ENCODE measurements at places on chromosomes 7 and 10.

DNA sequence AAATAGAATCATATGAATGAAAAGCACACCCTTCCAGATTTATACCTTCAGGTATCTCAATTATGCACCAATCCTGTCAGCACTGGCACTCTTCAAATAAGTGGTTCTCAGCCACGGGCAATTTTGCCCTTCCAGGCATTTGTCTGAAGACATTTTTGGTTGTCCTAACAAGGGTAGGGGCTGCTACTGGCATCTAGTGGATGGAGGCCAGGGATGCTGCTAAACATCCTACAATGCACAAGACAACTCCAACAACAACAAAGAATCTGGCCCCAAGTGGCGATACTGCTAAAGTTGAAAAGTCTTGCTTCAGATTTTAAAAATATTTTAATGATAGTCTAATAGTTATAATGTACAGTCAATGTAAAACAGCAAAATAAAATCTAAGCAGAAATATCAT lies 16.1 kb downstream of the CCDC186 start:
- DNase-seq, result no peak

GRCh38 chr7:91378131-91378530 lies 113.9 kb downstream of the FZD1 start:
- no peak for DNase-seq

DNA sequence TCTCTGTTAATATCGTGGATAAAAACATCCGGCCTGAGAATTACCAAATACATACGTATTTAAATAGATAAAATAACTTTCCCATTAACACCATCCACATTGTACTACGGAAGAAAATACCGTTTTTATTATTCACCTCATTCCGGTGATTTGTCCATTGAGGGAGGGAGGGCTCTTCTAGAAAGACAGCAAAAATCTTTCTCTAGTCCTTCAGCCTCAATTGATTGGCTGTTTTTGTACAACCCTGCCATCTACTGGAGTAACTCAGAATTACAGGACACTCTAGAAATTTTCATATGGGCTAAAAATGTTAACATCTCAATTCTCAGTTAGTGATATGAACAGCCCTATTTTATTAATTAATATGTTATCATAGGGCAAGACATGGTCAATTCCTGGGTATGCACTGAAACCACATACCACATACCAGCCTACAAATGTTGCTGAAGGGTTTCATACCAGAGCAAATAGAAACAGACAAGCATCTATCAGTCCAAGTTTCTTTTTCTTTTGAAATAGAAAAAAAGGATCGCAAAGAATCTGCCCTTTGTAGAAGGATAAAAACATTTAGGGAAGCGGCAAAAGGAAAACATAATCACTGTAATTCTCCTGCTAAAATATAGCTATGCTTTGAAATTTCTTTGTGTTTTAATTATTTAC lies 55.8 kb upstream of the CDCA7L start:
- no peak for DNase-seq

GRCh38 chr7:42673951-42674350 lies 237.9 kb downstream of the C7orf25 start:
- no peak for DNase-seq

DNA sequence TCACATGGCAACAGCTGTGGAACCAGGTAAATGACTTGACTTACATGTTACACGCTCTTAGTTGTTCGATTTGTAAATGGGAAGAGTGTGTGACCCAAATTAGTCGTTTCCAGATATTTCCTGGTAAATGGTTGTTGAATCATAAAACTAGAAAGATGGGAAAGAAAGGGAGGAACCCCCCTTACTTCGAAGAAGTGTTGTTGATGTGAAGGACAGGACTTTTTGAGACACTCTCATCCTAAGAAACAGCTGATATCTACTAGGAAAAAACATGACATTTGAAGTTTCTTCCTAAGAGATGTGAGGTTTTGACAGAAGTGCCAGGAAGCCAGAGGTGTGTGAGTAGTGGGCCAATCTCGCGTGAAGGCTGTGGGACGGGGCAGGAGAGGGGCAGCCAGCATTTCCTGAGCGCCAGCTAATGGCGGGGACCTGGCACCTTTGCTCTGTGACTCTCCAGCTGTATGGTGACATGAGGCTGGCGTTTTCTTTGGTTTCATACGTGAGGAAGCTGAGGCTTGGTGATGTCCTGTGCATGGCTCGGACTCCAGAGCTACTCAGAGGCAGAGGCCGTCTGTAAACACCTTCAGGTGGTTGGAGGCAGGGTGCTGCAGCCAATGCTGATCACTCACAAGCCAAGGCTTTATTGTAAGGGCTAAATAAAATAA lies 53.7 kb downstream of the IKZF1 start:
- no peak for DNase-seq

GRCh38 chr10:21946946-21947345 lies 56.6 kb downstream of the DNAJC1 start:
- no peak for DNase-seq

- DNase-seq, result peak; percentile 91
These were observed 518 bp upstream of the COMMD3 start for GRCh38 chr10:22315455-22316285.

DNA sequence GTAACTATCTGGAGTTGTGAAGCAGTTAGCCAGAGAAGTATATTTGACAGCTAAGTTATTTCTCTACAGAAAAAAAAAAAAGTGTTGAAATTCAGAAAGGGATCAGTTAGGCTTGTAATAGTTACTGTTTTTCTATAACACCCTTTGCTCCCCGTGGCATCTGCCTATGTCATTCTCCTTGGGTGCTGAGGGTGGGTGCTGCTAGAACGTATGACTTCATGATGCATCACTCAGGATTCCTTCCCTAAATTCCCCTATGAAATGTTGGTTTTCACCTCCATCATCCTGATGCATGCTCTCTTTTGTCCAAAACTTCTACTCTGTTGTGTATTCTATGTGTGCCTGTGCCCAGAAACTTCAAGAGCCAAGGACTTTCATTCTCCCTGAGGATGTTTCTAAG lies 536.4 kb downstream of the GRM8 start:
- DNase-seq, result no peak

GRCh38 chr10:85138046-85138445 lies 809.7 kb downstream of the CCSER2 start:
- no peak for DNase-seq

GRCh38 chr10:59702347-59702746 lies 7.3 kb downstream of the SLC16A9 start:
- DNase-seq, result no peak

- DNase-seq, result peak; percentile 71
These were observed 52.7 kb upstream of the FAM20C start for GRCh38 chr7:139561-140243.

- DNase-seq, result no peak
These were observed 396.9 kb upstream of the NRP1 start for GRCh38 chr10:33731322-33731721.

- DNase-seq, result no peak
These were observed 772.2 kb upstream of the C7orf33 start for GRCh38 chr7:147818317-147818716.

DNA sequence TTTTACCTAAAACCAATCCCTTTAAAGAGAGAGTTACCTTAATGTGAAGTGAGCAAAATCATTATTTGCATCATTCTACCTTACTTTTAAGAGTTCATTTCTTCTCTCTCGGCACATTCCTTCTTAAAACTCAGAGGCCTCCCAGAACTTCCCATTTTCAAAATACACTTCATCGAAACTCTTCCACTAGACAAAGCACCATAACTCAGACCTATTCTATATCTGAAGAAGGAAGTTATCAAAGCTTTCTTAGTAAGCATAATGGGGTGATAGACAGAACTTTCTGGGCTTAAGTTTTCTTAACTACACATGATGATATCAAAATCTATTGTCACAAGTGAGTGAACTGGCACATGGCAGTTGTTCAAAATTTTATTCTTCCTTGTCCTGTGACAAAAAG lies 24.6 kb upstream of the GNAT3 start:
- no peak for DNase-seq

Data from mesenteric fat pad (tissue), 1 donor.